ENCODE measurements at places on chromosomes 4 and X. TPM values are rescaled to one million over a fixed set of nuclear protein-coding genes. Genes with fewer than 3 reads are reported as not detected.
A peak's percentile ranks its signal among the peaks of the same experiment; 100 is the strongest.

Gene BMP3
- not detected for total RNA-seq

Gene MEPE
- total RNA-seq, result not detected

Gene IL3RA
- total RNA-seq, result not detected

Gene SNCA
- total RNA-seq, result 10.5 TPM

Gene DGKQ
- total RNA-seq, result 9.3 TPM

Gene UCP1
- total RNA-seq, result not detected

- no peak for DNase-seq
These were observed 147.6 kb downstream of the PPP3CA start for GRCh38 chr4:101199507-101200285.

DNA sequence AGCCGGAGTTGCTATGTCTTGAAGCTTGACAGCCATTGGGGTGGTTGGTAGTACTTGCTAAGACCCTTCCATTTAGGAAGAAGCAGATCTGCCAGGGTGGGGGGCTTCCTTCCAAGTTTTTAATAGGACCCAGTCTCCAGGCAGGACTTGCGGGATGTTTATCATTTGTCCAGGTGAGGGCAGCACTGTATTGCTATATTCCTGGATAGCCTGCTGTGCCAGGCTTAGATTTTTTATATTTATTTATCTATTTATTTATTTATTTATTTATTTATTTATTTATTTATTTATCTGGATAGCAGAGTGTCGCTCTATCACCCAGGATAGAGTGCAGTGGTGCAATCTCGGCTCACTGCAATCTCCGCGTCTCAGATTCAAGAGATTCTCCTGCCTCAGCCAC is 87.4 kb upstream of the CT45A1 start:
- peak; percentile 7 for DNase-seq

- peak; percentile 32 for DNase-seq
These were observed 68.6 kb downstream of the CHST7 start for GRCh38 chrX:46642145-46642544.

DNA sequence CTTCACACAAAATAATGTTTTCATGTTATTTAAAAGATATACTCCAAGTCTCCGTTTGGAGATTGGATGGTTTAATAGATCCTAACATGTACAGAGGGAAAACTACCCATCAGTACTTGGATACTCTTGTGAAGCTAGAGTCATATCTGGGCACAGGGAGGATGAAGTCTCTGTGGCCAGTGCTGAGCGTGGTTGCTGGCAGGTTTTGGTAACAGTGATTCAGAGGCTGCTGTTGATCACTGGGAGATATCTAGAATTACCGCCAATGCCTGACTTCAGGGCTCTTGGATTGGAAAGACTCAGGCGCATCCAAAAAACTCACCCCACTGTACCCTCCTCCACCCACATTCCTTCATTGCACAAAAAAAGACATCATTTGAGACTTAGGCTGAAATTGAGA is 107.2 kb upstream of the PGRMC2 start:
- DNase-seq, result no peak

DNA sequence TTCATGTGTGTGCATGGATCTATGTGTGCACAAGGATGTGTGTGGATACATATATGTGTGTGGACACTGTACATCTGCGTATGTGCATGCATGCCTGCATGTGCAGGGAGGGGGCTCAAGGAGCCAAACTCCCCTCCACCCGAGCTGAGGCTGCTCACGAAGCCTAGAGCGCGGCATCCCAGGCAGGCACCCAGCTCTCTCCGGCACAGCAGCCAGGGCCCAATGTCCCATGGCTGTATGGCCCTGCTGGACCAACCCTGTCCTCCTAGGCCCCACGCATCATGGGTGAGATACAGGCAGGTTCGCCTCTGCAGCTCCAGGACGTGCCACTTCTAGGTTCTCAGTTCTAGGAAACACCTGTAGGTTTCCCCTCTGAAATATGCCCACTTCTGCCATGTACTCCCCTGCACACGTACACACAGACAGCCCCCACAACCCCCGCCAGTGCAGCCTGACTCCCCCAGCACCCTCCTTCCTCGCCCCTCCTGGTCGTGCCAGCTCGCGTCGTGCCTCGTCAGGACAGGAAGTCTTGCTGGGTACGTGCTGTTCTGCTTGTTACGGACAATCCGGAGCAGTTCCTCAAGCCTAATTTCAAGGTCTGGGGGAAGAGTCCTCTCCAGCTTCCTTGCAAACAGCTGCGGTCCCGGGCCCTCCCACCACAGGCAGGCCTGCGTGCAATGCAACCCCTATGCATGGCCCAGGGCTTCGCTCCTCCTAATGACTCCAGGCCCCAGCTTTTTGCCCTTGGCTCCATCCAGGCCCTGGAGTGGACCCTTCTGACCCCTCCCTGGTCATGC is 3.2 kb upstream of the ADRA2C start:
- no peak for DNase-seq

- DNase-seq, result peak; percentile 89
These were observed 3.4 kb downstream of the TENM3 start for GRCh38 chr4:182246401-182247205.

DNA sequence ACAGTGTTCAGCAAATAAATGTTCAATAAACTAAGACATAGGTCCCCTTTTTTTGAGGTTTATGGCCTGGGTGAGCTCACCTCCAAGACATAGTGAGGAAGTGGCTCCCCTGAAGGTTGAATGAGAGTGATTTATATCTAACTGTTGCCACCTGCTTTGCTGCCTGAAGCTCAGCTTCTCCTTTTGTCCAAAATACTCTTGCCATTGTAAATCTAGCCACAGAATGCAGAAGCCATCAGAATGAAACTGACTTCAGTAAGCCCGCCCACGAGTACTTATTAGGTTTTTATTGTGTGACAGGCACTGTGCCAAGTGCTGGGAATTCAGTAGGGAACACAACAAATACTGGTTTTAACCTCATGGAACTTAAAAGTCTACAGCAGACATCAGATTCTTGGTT is 18.0 kb downstream of the SPINK2 start:
- no peak for DNase-seq

DNA sequence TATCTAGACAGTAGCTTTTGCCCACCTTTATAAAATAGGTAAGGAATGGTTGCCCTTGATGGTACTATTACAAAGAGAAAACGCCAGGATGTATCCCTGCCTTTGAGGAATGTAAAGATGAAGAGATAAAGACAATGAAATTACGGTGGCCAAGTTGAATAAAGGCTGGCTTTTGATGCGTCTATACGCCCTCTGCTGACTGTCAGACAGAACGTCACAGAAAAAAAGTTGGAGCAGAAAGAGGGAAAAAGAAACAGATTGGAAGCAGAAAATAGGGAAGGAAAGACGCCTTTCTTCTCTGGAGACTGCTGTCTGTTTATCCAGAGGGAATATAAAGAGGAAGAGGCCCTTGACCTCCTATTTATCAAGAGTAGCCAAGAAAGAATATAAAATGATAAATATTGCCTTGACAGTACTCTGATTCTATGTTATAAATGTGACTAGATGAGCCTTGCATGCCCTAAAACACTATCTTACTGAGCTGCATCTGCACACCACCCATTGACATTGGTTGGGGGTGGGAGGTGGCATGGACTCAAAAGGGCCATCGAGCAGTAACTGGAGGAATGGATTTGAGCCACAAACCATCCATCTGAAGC is 30.6 kb downstream of the PCDH19 start:
- peak; percentile 21 for DNase-seq

DNA sequence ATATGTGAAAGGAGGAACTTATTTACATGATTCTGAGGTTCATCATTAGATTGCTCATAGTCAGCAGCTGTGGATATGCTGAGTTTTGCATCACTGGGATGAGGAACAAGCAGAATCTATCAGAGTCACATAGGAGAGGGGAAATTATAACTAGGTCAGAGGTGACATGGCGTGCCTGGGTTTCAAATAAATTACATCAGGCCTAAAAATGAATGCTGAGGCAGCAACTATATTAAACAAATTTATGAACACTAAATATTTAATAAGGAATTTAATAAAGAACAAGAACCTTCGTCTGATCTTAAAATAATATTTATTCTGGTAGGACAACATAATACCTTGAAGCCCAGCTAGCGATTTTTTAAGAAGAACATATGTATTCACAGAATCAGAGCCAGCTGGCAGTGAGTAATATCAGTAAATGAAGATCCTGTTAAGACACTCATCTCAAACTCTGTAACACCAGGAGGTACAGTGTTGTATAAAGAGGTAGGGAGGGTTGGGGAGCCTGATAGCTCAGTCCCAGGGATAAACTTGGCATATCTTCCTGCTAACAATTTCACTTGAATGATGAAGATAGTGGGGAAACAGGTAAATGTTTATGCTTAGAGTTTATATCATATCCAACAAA is 60.9 kb upstream of the HS3ST1 start:
- DNase-seq, result no peak

GRCh38 chr4:159163521-159163920 is 60.6 kb downstream of the RAPGEF2 start:
- no peak for DNase-seq

- no peak for DNase-seq
These were observed 227.8 kb downstream of the ADGRL3 start for GRCh38 chr4:61427818-61428495.

- peak; percentile 41 for DNase-seq
These were observed 39.8 kb downstream of the VCX3B start for GRCh38 chrX:8504451-8504850.

DNA sequence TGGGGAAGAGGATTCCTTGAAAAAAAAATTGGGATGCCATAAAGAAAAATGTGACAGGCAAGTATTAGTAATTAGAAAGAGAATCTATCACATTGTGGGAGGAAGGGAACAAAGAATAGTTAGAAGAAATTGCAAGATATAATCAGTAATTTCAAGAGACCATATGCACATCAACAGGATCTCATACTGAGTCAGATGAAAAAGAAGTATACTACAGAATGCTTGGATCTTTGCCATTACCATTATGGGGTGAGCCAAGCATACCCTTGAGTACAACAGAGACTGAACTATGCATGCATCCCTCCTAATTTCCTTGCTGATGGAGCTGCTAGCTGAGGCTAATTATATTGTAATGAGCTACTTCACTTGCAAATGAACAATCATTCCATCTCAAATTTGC is 287.6 kb downstream of the PAPSS1 start:
- no peak for DNase-seq

- no peak for DNase-seq
These were observed 104.5 kb downstream of the SCD5 start for GRCh38 chr4:82694046-82694445.

DNA sequence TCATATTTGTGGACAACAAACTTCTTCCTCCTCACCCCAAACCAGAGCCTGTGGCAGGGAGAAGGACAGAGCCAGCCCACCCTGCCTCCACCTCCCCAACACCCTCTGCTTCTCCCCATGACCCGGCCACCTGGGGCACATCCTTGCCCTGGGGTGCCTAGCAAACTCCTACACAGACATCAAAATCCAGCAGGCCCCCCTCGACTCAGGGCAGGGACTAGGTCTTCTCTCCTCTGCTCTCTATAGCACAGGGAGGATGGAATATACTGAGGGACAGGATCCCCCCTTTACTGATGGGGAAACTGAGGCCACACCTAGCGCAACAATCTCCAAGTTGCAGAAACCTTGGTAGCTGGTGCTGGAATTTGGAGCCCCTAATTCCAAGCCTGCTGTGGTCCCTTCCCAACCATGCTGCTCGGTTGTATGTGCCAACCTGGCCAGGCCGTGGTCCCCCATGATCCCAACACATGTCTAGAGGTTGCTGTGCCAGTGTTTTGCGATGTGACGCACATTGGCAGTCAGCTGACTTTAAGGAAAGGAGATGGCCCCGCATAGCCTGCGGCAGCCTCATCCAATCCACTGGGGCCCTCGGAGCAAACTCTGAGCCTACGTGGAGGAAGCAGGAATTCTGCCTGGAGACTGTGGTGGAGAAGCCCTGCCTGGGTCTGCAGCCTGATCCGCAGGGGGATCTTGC is 53.9 kb upstream of the ADRA2C start:
- DNase-seq, result no peak

DNA sequence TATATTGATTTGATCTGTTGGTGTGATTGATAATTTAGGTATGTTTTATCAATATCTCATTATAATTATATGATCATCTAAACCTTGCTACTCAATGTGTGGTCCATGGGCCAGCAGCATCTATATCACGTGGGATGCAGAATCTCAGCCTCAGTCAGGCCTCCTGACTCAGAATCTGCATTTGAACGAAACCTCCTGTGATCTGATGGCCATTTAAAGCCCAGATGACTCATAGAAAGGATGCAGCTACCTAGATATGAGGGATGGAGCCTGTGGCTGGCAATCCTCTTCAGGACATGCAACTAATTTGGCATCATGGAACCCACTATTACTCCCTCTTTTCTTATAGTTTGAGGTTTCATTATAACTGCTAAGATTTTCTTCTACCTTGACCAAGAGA is 11.3 kb upstream of the CHRNA9 start:
- DNase-seq, result no peak

DNA sequence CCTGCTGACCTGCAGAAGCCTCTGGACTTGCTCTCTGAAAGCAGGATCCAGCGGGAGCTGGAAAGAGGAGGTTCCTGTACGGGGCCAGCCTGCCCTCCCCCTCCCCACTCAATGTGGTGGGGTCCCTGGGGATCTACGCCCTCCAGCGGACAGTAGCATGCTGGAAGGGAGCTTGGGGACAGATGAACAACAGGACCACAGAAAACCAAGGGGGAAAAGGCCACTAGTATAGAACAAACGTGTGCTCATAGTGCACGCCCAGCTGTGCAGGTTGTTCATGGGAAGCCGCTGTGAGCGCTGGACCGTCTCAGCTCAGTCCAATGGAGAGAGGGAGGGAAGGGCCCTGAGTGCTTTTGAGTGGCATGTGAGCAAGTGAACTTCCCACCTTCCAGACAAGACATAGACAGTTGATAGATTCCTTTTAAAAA is 15.8 kb downstream of the HMX1 start:
- DNase-seq, result peak; percentile 49

- DNase-seq, result no peak
These were observed 152.3 kb upstream of the MAD2L1 start for GRCh38 chr4:120218981-120219380.

- no peak for DNase-seq
These were observed 202.8 kb upstream of the GRID2 start for GRCh38 chr4:92100975-92101374.

- DNase-seq, result no peak
These were observed 476.3 kb upstream of the ADGRL3 start for GRCh38 chr4:60723796-60724195.

GRCh38 chr4:7843831-7844593 is 95.6 kb downstream of the AFAP1 start:
- peak; percentile 21 for DNase-seq

- DNase-seq, result peak; percentile 53
These were observed 65.8 kb downstream of the RASGEF1B start for GRCh38 chr4:81405900-81406401.

GRCh38 chr4:158998624-158999023 is 104.3 kb upstream of the RAPGEF2 start:
- DNase-seq, result peak; percentile 7

- DNase-seq, result no peak
These were observed 20.2 kb downstream of the TRIM2 start for GRCh38 chr4:153224474-153224873.
